ENCODE measurements at places on chromosomes 7 and 10.

DNA sequence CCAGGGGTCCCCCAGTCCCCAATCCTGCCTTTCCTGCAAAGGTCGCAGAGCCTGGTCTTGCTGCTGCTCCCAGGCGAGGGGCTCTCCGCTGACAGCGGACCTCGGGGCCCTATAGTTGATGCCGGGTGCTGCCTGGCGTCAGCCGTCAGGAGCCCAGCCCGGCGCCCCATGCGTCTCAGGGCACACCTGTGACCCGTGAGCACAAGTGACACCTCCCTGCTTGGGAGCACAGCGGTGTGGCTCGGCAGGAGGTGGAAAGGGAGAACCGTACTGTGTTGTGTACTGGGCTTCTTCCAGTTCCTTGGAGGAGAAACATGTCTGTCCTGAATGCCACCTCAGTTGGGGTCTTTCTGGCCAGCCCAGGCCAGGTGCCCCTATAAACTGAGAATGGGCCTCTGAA is 56.7 kb downstream of the LHPP start:
- no peak for DNase-seq

GRCh38 chr7:56046721-56047445 is 4.4 kb downstream of the PSPH start:
- DNase-seq: no peak

DNA sequence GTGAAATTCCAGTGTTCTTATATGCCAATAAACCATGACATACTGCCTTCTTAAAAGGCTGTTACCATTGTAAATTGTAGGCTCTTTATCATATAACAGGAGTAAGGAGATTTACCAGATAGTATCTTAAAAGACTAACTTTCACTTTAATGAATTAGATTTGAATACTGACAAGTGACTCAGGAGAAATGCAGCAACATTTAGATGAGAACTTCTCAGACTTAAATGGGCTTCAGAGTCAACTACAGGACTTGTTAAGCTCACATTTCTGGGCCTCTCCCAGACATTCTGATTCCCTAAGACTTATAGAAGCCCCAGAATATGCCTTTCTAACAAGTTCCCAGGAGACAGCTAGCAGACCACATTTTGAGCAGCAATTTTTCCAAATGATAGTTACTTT is 466.3 kb downstream of the ARL4A start:
- DNase-seq: no peak

DNA sequence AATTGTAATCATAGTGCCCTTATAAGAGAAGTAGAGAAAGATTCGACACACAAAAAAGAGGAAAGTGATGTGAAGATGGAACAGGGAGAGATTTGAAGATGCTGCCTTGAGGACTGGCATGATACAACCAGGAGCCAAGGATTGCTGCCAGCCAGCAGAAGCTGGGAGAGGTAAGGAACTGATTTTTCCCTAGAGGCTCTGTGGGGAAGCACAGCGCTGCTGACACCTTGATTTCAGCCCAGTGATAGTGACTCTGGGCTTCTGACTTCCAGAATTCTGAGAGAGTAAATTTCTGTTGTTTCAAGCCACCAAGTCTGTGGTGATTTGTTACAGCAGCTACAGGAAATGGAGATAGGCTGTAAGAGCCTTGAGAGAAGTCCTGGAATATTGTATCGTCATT is 98.2 kb downstream of the RAB11FIP2 start:
- no peak for DNase-seq

DNA sequence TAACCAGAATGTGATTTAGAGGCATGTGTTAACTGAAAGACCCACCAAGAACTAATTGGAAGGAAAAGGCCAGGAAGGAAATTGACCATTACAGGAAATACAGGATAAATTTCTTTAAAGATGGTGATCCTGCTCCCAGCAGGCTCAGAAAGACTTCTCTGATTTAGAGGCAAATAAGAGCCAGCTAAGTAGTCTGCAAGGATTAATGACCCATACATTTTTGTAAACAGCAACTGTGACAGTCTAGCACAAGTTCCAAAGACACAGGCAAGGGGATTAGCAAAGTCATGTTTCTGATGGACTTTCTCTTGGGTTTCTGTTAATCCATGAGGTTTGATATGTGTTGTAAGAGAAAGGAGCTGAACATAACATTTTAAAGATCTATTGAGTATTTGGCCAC is 425.0 kb downstream of the HTR7 start:
- DNase-seq: no peak

DNA sequence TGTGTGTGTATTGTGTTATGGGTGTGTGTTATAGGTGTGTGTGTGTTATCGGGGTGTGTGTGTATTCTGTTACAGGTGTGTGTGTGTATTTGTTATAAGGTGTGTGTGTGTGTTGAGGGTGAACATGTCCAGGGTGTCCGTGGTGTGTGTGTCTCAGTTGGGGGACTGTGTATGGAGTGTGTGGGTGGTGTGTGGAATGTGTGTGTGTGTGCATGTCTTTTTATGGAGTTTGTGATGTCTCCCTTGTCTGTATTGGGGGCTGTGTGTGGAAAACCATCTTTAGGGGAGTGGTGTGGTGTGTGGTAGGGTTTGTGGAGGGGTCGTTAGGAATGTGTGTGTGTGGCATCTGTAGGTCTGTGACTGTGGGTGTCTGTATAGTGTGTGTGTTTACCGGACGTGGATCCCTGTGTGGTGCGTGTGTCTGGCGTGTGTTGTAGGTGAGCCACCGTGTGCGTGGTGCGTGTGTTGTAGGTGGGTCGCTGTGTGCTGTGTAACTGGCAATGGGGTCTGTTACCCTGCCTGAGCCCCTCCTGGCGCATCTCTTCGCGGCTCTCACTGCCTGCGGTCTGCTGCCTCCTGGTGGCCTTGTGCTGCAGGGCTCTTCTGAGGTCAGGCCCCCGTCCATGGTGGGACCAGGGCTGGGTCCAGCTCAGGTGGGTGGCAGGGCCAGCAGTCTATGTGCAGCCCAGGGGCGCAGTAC is 61.7 kb downstream of the PALD1 start:
- peak; percentile 17 for DNase-seq

DNA sequence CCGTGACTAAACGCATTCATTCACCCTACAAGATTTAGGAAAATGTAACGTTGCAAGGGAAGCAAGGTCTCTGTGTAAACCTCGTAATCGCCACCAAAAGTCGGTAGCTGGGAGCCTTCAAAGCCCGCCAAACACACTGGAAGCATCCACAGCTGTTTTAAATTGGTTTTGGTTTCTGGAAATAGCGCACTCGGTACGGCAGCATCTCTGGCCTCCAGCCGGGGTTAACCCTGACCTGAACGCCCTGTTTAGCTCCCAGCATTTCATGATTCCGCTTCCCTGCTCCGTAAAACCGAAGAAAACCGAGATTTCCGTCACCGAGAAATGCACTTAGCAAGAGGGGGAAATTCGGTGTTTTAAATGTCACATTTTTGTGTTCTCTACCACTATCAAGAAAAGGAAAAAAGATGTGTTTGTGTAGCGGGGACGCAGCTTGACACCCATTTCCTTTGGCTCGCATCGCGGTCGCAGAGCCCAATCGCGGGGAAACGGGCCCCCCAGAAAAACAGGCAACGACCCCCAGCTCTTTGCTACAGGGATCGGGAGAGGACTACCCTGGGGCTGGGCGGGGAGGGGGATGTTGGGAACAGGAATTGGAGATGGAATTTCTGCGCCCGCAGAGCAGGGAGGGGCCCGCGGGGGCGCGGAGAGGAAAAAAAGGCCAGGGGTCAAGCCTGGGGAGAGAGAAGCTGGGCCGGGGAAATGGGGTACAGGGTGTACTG is 646 bp downstream of the SGCE start:
- peak; percentile 3 for DNase-seq

DNA sequence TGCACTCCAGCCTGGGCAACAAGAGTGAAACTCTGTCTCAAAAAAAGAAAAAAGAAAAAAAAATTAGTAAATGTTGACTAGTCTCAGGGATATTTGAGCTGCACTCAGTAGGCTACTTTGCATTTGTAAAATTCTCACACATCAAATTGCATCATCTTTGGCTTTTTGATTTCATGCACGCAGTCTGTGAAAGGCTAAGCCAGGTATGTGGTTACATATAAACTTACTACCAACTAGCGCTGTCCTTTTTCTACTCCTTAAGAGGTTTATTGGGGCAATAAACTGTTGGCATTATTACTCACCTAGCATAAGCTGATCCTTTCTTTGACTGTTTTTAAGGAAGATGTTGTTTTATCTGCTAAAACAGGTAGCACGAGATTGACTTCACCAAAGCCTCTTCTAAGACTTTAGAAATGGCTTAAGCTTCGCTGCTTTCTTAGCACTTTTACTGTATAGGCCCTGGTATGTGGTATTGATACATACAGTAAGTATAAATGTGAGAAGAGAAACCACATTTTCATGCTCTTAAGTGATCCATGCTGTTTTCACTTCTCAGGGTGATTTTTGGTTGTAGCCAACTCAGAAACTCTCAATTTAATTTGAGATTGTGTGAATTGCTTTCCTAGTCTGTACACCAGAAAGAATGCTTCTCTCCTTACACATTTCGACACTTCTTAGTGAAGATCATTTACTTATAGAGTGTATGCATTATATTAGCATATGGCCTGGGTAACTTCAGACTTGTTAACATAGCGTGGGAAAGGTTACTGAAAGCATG is 323.9 kb downstream of the AUTS2 start:
- DNase-seq: no peak

- no peak for DNase-seq
These were observed 299.6 kb downstream of the LHFPL3 start for GRCh38 chr7:104628017-104628416.

DNA sequence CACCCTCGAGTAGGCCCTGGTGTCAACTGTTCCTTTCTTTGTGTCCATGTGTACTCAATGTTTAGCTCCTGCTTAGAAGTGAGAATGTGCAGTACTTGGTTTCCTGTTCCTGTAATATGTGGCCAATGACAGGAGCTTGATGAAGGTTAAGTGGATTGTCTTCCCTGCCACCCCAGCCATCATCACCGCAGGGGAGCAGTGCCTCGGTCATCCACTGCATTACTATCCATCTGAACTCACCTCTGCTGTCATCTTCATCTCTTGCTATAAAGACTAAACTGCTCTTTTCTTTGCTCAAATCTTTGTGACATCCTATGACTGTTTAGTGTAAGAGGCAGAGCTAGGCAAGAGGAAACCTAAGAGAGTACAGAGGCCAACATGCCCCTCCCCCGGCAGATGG is 15.6 kb downstream of the ITIH2 start:
- DNase-seq: no peak

DNA sequence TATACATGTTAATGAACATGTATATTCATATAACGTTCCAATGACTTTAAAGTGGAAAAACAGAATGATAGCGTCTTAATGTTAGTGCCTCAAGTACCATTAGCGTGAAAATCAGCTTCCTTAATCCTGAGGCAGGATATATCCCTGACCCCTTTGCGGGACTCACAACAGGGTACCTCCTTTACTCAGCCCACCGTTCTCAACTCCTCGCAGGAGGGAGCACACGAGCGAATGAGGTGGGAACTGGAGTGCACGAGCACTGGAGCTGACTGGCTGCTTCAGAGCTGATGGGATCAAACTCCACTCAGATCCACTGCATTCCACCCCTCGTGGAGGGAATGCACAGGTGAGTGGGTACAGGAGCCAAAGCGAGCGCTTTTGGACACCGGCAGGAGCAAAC is 36.1 kb downstream of the AVL9 start:
- no peak for DNase-seq

- DNase-seq: no peak
These were observed 5.8 kb downstream of the TAF5 start for GRCh38 chr10:103373544-103373943.

- DNase-seq: no peak
These were observed 85.8 kb downstream of the CCDC3 start for GRCh38 chr10:12915637-12916168.

DNA sequence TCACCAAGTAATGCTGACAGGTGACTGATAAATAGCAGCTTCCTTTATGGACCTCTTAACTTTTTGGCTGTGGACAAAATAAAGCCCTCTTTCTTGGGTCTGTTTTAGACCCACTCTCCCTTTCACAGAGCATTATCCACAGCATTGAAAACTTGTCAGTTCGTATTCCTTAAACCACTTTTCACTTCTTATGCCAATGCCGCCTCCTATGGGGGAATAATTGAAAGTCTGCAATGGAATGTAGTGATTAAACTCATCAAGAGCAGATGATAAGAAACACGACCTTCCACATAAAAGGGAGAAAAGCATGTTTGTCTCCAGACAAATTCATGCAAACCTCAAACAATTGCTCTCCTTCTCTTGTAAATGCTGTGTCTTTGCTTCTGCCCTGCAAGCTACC is 153.4 kb downstream of the SORCS1 start:
- no peak for DNase-seq

DNA sequence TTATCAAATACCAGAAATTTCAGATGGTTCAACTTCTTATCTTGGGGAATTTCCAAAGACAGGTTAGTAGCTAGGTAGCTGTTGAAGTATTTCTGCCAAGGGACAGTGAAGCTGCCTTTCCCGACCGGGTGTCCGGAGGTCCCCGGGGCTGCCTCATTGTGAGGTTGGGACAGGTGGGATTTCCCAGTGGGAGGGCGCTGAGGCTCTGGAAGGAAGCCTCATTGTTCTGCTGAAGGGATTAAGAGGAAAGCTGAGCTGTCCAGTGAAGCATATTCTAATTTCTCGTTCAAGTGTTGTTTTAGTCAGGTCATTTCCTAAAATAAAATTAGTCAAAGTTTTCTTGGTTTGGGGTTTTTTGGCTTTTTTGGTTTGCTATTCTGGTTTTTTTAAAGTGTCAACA is 244.2 kb downstream of the MGMT start:
- DNase-seq: no peak

DNA sequence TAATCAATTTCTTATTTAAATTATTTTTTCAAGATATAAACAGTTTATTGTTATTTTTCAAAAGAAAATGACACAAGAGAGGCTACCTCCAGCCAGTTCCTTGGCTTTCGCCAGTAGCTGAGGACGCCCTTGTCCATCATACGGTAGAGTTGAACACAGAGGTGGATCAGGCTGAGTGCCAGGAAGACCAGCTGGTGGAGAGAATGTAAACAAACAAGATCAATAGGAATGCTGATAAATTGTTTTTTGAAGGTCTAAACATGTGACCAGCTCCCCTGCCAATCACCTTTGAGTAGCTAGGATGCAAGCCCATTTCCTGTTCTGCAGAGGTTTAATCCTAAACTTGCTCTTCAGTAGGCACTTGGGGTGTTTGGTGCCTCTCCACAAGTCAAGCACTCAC is 138.9 kb downstream of the PKD1L1 start:
- DNase-seq: no peak

- DNase-seq: no peak
These were observed 34.6 kb downstream of the RHEB start for GRCh38 chr7:151484971-151485707.

- no peak for DNase-seq
These were observed 89.0 kb downstream of the TRIM24 start for GRCh38 chr7:138549082-138549481.

- peak; percentile 65 for DNase-seq
These were observed 1.2 kb downstream of the BAG3 start for GRCh38 chr10:119652361-119652730.

DNA sequence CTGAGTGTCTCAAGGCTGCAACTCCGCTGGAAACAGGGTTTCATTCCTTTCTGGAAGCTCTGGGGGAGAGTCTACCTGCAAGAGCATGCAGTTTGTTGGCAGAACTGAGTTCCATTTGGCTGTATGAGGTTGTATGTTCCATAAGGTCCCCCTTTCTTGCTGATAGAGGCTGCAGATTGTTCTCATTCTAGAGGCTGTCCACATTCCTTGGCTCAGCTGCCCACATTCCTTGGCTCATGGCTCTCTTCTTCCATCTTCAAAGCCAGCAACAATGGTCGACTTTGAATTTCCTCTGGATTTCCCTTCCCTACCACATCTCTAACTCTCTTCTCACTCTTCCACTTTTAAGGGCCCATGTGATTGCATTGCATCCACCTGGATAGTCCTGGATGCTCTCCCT is 147.3 kb upstream of the CDCA7L start:
- no peak for DNase-seq

GRCh38 chr7:149547126-149547525 is 49.5 kb upstream of the ZNF746 start:
- no peak for DNase-seq

GRCh38 chr10:91194497-91195179 is 25.8 kb upstream of the PCGF5 start:
- DNase-seq: no peak
